ENCODE measurements at places on chromosomes 7 and 10. TPM values are rescaled to one million over a fixed set of nuclear protein-coding genes. Genes with fewer than 3 reads are reported as not detected.

- DNase-seq = no peak
These were observed 84.1 kb downstream of the FOXL3 start for GRCh38 chr7:373818-374705.

DNA sequence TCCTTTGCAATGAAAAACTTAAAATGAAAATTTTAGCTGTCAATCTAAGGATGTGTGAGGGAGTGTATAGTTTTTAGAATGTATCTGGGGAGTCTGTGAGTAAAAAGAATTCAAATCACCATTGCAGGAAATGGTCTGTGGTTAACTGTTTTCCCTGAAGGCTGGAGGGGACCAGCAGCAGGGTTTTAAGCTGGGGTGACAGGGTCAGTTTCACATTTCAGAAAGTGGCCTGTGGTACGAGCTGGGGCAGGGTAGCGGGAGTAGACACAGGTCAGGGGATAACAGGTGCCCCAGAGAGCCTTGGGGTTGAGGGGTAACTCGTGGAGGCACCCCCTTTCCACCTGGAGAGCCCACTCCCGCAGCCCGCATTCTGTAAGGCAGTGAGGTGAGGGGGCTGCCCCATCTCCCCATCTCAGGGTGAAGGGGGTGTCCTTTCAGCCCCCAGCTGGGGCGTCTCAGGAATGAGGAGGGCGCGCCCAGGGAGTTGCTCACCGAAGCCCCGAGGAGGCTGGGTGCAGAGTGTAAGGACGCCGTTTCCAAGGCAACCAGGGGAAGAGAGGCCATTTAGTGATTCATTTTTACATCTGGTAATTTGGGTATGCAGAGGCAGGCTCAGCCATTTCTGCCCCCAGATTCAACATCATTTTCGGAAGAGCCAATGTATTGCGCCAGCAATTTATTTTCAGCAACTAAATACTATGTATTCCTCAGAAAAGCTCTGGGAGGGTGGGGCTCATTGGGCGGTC lies 168.9 kb downstream of the SLIT1 start:
- DNase-seq = no peak

The ZNF25 gene
- 4.3 TPM for total RNA-seq

The FOXK1 gene
- 16.2 TPM for total RNA-seq

The CCL24 gene
- total RNA-seq = not detected

- DNase-seq = no peak
These were observed 104.1 kb upstream of the KCNMA1 start for GRCh38 chr10:77741746-77742145.

GRCh38 chr10:13774303-13774893 lies 187.6 kb downstream of the PRPF18 start:
- DNase-seq = no peak

Measured in body of pancreas (tissue), 4 donors.